ENCODE measurements at places on chromosomes 11 and 22.
A peak's percentile ranks its signal among the peaks of the same experiment; 100 is the strongest.

DNA sequence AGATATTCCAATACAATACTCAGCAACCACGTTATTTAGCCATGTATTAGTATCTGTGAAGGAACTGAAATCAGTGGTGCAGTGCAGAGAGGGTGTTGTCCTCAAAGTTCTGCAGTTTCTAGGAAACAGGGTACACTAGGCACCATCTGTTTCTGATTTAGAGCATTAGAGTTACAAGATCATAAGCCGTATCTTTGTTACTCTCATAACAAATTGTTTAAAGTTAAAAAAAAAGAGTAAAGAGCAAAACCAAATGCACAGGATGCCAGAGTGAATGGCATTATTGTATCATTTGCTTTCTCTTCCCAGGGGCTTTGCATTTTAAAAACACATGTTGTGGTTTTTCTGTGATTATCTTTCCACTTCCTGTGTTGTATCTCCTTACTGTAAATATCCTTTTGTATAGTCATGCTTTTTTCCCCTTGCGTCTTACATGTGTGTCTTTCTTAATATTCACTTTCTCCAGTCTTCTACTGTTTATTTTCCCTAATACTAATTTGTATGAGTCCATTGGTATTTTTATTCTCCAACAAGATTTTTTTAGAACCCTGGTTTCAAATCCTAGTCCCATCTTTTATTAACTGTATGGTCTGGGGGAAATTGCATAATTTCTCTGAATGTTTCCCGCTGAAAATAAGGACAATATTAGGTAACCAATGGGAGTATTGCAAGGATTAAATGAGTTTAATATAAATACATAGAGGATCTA is 15.2 kb upstream of the NUP160 start:
- DNase-seq = no peak

DNA sequence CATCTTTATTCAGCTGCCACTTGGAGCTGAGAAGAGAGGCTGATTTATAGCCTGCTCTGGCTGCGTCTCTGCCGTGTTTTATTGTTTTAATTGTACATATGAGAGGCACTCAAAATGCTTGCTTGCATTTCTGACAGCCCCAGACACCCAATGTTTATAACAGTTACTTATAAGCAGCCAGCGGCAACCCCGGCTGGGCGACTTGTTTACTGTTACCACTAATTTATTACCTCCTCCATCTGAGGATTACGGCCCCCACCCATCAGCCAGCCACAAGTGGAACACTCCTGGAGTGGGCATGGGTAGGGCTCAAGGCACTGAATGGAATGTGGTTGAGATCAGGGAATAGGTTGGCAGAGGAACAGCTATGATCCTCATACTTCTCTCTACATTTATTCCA is 61.2 kb downstream of the CLPB start:
- peak; percentile 99 for DNase-seq

DNA sequence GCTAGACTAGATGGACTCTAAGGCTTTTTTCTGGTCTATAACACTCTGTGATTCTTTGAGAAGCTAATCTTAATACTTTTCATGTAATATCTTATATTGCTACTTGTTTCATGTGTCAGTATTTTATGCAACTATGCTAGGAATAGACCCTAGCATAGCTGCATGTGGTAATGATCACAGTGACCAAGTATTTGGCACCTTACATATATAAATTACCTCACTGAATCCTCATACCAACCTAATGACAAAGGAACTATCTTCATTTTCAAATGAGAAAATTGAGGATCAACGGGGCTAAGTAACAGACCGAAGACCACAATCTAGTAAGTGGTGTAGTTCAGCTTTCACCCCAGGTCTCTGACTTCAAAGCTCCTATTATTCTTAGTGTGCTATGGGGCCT is 327.3 kb upstream of the PITPNB start:
- DNase-seq = no peak

DNA sequence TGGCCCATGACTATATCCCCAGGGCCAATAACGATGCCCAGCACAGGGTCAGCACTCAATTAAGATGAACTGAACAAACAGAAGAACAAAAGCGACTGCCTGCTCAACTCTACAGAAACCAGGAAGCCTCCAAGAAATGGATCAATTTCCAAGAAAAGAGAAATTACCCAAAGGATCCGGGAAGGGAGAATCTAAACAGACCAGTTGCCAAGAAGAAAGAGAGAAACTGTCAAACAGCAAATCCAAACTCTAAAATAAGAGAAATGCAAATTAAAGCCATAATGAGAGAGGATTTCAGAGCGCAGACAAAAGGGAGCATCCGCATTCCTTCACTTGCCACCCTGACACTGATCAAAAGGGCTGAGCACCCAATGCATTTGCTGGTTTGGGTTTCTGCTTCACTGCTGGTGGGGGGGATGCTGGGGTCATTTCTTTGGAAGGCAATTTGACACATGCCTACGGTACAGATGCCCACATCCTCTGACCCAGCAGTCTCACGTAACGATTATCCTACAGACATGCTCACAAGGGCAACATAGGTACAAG is 37.7 kb upstream of the RFPL3 start:
- DNase-seq = no peak

- DNase-seq = no peak
Measured at GRCh38 chr11:13384908-13385640, 77.9 kb downstream of the BTBD10 start.
